ENCODE measurements at places on chromosomes 11 and 22. TPM values are rescaled to one million over a fixed set of nuclear protein-coding genes. Genes with fewer than 3 reads are reported as not detected.

The TMEM191C gene
- total RNA-seq = 1.8 TPM

The MB gene
- not detected for total RNA-seq

The TRIM29 gene
- 0.17 TPM for total RNA-seq

The SPDYC gene
- total RNA-seq = not detected

The CEP126 gene
- 2.6 TPM for total RNA-seq

The EFEMP2 gene
- 56.3 TPM for total RNA-seq

The PATE4 gene
- not detected for total RNA-seq

The HTR3A gene
- not detected for total RNA-seq
